SK-N-SH (cell line): ENCODE measurements at places on chromosomes 2 and 18. TPM values are rescaled to one million over a fixed set of nuclear protein-coding genes. Genes with fewer than 3 reads are reported as not detected.

- no peaks in the 10 kb centered on the region for H3K27me3 ChIP-seq
- no peak for DNase-seq
- no peak overlapping the region for H3K4me3 ChIP-seq
- H3K27ac ChIP-seq: no peak overlapping the region
- H3K4me1 ChIP-seq: peaks cover 24% of the 10 kb centered on the region
Measured at GRCh38 chr2:231615058-231615671, 22.5 kb downstream of the TEX44 start.

- H3K36me3 ChIP-seq: no peaks in the 10 kb centered on the region
- H3K4me1 ChIP-seq: no peaks in the 10 kb centered on the region
- no peak overlapping the region for H3K4me3 ChIP-seq
- H3K27ac ChIP-seq: no peak overlapping the region
- H3K27me3 ChIP-seq: no peaks in the 10 kb centered on the region
- no peak for DNase-seq
Measured at GRCh38 chr18:77557046-77557587, 307.5 kb downstream of the GALR1 start.

Gene AGBL5
- 45.5 and 47.8 TPM in 2 replicates for polyA plus RNA-seq

- peaks cover 2% of the 10 kb centered on the region; the same call in 1 of the 2 replicates for H3K36me3 ChIP-seq
- no peak for DNase-seq
Measured at GRCh38 chr18:55427951-55428350, 160.0 kb downstream of the TCF4 start.

DNA sequence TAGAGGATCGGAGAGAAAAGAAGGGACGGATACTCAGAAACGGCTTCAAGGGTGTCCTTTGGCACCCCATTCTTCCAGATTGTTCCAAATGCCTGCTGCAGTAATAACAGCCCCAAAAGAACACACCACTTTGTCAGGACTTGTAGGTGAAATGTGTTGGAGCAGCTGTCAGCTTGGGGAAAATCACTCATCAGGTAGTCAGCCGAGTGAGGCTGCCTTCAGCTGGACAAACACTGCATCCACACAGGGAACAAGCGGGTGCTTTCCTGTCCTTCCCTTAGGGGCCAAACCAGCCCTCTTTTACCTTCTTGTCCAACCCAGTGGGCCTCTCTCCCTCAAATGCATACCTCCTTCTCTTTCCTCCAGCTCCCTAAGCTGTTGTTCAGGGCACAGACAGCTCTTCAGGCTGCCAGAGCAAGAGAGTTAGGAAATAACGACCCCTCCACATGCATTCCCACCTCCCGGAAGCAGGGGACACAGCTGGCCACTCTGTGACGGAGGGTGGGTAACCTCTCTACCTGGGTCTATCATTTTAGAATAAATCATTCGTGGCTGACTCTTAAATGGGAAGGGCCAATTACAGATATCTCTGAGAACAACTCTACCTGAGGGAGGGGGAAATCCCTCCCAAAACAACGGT is 48.1 kb downstream of the BCL11A start:
- no peak for DNase-seq
- no peak overlapping the region for H3K4me3 ChIP-seq
- no peak overlapping the region for H3K27ac ChIP-seq
- H3K36me3 ChIP-seq: no peaks in the 10 kb centered on the region
